Activated CD8-positive, alpha-beta memory T cell treated with anti-CD3 and anti-CD28 coated beads, Interleukin-2, amount 50 U/mL, for 4 hours (primary cell): ENCODE measurements at places on chromosomes 12 and 14.

- DNase-seq: no peak
Observed at GRCh38 chr14:71733210-71733883, 198.9 kb upstream of the RGS6 start.

DNA sequence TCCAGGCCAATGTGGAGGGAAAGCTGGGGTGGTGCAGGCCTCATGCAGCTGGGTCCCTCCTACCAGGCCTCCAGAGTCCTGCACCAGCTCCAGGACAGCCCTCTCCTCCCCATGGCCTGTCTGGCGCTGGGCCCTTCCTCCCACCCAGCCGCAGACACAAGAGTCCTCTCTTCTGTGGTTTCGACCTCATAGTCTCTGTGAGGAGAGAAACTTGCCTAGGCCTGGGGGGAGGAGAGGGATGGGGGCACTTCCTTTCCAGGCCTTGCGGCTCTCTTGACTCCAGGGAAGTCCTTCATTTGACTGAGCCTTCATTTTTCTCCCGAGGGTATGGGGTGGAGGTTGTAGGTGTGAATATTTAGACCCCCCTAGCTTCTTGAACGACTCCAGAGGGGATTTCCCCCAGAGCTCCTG lies 2.3 kb downstream of the MMP14 start:
- DNase-seq: no peak

- no peak for DNase-seq
Observed at GRCh38 chr14:90986510-90986909, 73.9 kb downstream of the RPS6KA5 start.

- no peak for DNase-seq
Observed at GRCh38 chr14:77730976-77731497, 23.1 kb downstream of the SLIRP start.

GRCh38 chr12:11812241-11812585 lies 162.7 kb downstream of the ETV6 start:
- DNase-seq: no peak

DNA sequence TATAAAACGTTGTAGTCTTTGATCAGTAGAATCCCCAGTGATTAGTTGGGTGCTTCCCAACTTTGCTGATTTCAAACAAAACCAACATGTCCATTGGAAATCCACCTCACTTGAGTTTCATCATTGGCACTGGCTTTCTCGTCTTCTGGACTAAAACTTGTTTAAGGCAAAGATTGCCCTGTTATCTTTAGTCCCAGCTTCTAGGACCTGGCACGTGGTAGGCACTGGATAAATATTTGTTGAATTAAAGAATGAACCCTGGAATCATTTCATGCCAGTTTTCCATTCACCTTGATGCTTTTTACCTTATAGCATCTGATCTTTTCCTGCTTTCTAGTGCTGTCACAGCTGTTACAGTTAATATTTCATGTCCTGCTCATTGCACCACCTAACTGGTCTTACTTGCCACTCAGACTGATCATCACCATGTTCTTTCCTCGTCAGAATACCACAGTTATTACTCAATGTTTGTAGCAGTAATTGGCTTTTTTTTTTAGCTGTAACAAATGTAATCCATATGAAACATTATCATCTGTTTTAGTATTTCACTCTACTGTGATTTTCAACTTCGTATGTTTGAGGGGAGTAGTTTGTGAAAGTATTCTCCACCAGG lies 7.3 kb upstream of the C12orf50 start:
- no peak for DNase-seq

- no peak for DNase-seq
Observed at GRCh38 chr12:110176745-110177144, 52.6 kb downstream of the IFT81 start.

GRCh38 chr12:78018939-78019338 lies 188.2 kb downstream of the NAV3 start:
- DNase-seq: no peak

DNA sequence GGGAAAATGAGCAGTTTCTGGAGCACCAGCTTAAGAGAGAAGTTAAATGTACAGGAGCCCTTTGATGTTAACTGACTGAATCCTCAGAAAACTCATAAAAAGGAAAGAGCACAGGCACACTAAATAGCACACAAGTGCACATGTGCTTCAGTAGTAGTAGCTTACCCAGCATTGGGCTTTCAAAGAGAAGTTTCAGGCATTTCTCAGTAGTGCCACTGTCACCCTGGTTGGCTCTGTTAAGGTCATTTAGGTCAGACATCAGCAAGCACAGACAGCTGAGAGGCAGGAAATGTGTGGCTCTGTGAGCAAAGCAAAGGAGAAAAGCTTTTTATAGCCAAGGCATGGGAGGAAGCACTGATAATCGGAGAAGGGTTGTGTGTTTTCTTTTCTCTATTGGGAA lies 96.3 kb upstream of the HIF1A start:
- DNase-seq: no peak

GRCh38 chr12:104935886-104936285 lies 22.2 kb downstream of the SLC41A2 start:
- DNase-seq: no peak

DNA sequence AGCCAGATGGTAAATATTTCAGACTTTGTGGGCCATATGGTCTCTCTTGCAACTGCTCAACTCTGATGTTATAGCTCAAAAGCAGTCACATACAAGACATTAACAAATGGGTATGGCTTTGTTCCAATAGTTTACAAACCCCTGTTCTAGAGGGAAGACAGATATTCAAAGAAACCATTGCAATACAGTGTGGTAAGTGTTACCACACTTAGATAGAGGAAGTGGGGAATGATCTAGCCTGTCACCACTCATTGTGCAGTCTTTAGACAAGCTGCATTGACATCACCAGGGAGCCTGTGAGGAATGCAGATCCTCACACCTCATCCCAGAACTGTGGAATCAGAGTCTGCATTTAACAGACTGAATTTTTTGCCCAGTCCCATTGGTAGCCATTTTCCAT lies 80.0 kb upstream of the RGS6 start:
- DNase-seq: no peak

DNA sequence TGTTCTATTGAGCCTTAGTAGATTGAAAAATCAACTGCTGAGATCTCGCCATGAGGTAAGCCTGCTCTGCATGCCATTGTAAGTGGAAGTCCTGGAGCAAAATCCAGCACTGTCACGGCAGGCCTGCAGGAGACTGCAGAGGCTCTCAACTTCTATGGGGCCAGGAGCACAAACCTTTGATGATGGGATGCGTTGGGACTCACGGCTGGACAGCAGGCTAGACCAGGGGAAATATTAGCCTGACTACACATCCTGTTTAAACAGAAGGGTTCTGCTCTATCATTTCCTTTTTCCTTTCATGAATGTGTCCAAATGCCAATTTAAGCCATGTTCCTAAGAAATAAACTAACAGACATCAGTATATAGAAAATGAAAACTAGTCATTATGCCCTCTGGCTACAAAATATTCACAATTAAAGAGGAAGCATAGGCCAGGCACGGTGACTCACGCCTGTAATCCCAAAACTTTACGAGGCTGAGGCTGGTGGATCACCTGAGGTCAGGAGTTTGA lies 33.9 kb upstream of the RASSF8 start:
- DNase-seq: no peak

GRCh38 chr14:50362764-50363713 lies 33.6 kb downstream of the CDKL1 start:
- DNase-seq: peak; percentile 16

DNA sequence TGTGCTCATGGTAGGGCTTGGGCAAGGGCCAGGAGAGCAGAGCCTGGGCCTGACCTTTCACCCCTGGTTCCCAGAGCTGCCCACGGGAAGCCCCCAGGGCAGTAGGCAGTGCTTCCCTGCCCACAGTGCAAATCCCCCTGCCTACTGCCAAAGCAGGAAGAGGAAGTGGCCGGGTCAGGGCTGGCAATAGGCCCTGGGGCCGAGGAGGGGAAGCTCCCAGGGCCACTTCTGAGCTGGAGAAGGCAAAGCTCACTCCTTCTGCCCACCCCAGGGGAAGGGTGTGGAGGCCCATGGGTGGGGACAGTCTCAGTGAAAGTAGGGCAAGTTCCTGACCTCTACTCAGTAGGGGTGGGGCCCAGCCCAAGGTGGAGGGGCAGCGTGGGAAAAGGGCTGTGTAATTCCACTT lies 5.4 kb upstream of the NR4A1 start:
- DNase-seq: no peak

DNA sequence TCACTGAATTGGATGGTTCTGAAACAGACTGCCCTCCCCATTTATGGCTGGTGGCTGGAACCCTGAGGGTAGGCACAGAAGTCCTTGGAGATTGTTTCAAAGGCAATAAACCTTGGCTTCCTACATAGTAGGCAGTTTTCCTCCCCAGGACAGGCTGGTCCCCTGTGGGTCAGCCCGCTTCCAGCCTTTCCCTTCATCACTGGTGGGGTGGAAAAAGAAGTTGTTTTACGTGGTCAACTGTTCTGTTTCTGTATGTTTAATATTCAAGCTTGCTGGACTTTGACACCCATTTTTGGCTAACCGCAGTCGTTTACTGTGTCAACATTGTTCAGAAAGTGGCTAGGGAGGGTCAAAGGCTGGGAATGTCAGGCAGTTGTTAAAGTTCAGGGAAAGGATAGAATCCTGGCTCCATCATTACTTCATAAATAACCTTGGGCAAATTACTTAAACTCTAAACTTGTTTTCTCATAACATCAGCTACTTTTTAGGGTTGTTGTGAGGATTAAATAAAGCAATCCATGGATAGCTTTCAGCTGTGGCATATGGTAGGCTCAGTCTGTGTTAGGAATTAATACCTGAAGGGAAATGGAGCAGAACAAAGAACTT lies 2.4 kb downstream of the KLHDC2 start:
- DNase-seq: no peak

GRCh38 chr12:127911291-127911690 lies 355.7 kb upstream of the TMEM132C start:
- no peak for DNase-seq
